Activated CD4-positive, alpha-beta T cell treated with anti-CD3 and anti-CD28 coated beads, Interleukin-2, amount 50 U/mL, for 4 hours (primary cell): ENCODE measurements at places on chromosomes 1 and 21.
A peak's percentile ranks its signal among the peaks of the same experiment; 100 is the strongest.

GRCh38 chr1:113283914-113284313 is 106.4 kb upstream of the MAGI3 start:
- DNase-seq: no peak

DNA sequence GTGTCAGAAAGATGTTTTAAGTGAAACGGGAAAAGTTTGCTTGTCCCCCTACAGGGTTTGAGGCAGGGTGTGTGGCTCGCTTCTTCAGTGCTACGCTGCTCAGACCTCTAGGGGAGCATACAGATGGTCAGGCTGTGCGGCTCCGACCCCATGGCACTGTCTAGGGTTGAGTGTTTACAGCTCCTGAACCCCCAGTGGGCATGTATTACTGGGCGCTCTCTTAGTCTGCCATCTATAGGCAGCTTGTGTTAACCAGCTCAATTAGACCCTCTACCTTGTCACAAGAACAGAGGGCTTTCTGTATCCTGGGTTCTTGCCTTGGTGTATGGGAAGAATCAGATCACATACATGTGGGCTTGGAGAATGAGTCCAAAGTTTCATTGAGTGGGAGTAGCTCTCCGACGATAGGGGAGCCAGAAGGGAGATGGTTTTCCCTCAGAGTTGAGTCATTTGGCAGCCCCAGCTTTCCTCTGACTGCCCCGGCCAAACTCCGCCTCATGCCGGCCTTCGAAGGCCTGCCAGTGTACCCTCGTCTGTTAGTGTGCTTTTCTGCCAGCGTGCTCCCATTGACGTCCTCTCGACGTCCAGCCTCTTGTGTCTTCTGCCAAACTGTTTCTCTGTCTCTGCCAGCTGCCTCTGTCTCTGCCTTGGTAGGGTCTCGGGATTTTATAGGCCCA is 38.6 kb upstream of the ADGRL4 start:
- no peak for DNase-seq

- no peak for DNase-seq
Observed at GRCh38 chr1:208150833-208151458, 93.2 kb downstream of the PLXNA2 start.

DNA sequence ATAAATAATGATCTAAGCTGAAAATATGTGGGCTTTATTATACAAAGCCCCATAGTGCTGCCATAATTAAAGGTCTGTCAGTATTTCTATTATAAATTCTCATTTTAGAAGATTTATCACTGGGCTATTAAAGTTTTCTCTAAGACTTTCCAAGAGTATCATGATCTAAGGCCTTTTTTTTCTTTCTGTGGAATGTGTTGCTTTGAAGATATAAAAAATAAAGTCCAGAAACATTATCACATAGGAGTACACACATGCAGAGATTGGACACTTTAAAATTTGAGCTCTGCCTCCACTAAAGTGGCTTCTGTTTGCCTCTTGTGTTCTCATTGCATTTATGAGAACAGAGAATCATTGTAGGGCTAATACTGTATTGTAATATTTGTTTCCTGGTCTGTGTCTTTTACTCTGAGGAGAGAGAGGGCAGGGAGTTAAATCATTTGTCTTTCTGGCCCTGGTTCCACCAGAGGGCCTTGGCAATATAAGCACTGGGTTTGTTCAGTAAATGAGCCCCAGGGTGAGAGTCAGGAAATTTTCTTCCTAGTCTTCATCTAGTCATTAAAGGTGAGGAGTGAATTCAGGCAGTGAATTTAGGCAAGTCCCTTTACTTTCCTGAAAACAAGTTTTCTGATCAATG is 70.2 kb downstream of the NFIA start:
- DNase-seq: no peak

DNA sequence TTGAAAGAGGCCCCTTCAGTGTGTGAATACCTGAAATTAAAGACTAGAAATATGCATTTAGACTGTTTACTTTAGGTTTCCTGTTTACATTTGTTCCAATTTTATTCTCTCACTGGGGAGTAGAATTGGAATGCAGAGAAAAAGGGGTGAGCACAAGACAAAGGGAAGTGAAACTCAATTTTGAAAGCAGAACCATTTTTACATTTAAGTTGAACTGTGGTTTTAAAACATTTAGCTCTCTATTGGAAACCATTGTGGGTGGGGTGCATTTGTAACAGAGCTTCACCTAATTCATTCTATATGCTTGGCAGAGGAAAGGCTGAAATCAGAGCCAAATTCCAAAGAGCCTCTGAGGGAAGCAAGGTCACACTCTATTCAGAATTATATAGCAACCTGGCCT is 235.3 kb upstream of the C1orf105 start:
- no peak for DNase-seq

GRCh38 chr1:165397944-165398343 is 41.4 kb upstream of the LMX1A start:
- no peak for DNase-seq

DNA sequence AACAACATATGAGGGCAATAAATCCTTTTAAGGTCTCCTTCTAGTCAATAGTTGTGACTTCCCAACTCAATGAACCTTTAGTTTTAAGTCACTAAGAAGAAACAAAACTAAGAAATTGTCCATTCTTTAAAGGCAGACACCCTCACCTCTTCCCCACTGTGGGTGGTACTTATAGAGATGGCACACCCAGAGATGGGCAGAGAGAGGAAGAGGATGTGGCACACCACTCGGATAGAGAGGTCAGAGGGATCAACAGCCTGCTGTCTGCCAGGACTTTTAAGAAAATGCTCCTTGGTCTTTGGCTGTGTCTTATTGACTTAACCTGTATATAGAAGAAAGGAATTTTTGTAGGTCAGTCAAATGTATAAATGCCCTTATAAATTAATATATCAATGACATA is 45.1 kb downstream of the FASLG start:
- no peak for DNase-seq

DNA sequence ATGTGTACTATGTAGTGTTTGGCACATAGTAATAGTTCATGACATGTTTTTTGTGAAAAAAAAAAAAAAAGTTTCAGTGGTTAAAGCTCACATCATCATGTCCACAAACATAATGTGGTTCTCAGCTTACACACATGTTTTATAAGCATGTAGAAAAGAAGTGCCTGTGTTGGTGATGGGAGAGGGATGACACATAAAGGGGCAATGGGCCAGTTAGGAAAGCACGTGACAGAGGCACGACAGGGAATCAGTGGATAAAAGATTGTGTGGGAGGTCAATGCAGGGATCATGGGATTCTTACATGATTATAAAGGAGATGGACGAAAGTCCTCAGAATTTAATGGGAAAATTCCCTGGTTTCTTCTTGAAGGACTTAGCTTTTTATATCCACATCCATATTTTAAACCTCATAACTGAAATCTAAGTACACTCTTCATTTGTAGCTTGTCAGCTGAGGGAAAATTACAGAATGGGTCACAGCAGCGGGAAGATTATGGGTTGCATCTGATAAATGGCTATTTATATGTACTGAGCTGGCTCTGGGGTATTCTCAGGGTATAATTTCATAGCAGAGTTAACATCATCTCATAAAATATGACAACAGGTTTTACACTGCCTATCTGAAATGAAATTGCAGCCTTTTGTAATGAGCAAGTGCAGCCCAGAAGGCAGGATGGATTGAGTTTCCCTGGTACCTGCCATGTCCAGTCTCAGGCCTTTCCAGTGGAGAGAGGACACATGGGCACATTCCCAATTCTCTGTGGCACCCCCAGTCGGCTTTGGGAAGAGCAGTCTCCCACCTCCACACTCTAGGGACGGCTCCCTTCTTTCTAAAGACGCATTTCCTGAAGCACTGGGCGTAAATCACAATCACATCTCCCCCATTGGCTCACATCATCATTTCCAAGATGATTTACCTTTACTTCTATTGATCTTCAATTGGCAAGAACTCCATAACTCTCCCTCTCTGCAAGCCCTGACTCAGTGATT is 42.3 kb upstream of the NHLH2 start:
- no peak for DNase-seq

GRCh38 chr1:15994590-15995351 is 9.3 kb upstream of the SRARP start:
- DNase-seq: peak; percentile 24
